ENCODE measurements at places on chromosomes 6 and 20.

GRCh38 chr20:57529160-57529585, 4.2 kb upstream of the CTCFL start:
- DNase-seq, result no peak

DNA sequence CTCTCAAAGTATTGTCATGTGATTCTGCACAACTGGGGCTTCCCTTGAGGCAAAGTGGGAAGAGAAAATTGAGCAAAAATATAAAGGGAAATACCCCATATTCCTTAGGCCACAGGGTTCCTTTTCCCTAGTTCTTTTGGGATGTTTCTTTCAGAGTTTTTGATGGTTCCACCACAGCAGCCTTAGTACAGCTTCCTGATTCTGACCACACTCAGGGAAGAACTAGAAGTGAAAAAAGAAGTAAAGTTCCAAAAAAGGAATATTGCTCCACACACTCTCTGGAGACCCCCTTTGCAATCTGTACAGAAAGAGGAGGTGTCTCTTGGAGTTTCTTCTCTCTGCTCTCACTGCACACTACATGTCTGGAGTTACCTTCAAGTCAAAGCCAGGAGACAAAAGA, 27.9 kb upstream of the HLA-DQA2 start:
- no peak for DNase-seq

DNA sequence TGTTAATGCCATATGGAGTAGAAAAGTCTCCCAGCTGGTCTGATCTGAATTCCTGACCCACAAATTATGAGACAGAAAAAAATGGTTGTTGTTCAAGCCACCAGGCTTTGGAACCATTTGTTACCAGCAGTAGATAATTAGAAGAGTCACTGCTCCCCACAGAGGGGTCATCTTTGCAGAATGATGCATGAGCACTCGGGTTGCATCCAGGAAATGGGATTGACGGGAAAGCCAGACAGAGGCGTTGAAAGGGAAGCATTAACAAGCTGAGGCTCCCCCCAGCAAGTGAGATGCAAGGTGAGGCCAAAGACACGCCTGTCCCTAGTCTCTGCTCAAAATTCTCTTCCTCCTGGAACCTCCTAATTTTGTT, 182.5 kb downstream of the SYNDIG1 start:
- DNase-seq, result no peak

- no peak for DNase-seq
Measured at GRCh38 chr6:44036196-44036595, 91.1 kb downstream of the MRPL14 start.

GRCh38 chr6:408599-409102, 17.1 kb downstream of the IRF4 start:
- DNase-seq, result no peak

- DNase-seq, result no peak
Measured at GRCh38 chr6:87139236-87139635, 16.1 kb upstream of the ZNF292 start.

DNA sequence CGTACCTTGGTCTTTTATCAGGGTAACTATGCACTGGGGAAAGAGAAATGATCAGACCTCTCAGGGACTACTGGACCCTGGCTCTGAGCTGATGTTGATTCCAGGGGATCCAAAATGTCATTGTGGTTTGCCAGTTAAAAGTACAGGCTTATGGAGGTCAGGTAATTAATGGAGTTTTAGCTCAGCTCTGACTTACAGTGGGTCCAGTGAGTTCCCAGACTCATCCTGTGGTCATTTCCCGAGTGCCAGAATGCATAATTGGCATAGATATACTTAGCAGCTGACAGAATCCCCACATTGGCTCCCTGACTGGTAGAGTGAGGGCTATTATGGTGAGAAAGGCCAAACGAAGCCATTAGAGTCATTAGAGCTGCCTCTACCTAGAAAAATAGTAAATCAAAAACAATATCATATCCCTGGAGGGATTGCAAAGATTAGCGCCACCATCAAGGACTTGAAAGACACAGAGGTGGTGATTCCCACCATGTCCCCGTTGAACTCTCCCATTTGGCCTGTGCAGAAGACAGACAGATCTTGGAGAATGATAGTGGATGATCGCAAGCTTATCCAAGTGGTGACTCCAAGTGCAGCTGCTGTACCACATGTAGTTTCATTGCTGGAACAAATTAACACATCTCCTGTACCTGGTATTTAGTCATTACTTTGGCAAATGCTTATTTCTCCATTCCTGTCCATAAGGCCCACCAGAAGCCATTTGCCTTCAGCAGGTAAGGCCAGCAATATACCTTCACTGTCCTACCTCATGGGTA, 152.4 kb downstream of the THBS2 start:
- peak; percentile 10 for DNase-seq

DNA sequence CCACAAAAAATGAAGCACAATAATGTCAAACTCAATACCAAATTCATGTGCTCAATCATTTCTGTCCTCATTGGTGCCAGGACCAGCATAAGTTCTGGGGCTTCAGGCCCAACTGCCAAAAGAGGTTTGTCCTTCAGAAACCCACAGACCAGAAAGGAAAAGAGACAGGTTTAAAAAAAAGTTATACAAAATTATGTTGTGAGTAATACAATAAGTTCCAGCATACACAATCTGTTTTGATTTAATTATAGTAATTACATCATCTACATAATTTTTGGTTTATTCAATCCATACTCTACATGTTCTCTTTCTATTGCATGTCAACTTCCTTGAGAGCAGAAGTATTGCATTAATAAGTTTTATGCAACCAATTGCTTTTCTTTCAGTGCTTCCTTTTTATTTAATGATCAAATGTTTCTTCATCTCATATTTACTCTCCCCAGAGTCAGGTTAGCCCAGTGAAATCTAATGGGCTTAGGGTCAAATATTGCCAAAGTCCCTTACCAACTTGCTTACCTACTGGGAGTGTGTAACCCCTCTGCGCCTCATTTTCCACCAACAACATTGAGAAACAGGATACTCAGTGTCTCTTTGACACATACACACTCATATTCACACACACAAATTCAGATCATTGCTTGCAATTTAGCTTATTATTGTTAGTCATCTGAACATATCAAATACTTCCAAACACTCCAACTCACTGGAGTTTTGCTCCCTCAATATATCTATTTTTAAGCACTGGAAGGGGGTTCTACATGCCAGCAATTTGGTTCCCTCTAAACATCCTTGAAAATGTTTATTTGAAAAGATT, 424.4 kb upstream of the MARCKS start:
- no peak for DNase-seq

GRCh38 chr6:127902933-127903332, 2.1 kb upstream of the THEMIS start:
- no peak for DNase-seq

- DNase-seq, result no peak
Measured at GRCh38 chr6:146914489-146915483, 289.4 kb upstream of the STXBP5 start.

- DNase-seq, result no peak
Measured at GRCh38 chr20:12256806-12257205, 339.1 kb downstream of the BTBD3 start.

- no peak for DNase-seq
Measured at GRCh38 chr6:96762599-96762998, 74.7 kb downstream of the GPR63 start.

DNA sequence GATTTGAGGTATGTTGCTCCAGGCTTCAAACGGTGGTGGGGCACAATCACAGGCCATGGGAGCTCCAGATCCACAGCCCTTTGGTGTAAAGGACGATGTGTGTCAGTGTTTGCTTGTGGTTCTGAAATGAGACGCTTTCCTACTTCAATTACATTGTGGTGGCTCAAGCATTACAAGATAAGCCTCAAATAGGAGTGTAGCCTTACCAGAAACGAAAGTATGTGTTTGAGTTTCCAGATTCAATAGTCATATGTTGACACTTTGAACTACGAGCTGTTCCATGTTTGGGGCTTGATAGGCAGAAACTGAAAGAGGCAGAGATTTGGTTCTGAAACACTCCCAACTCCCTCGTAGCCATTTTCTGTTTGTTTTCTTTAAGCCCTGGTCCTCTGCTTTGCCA, 187.1 kb downstream of the MYLK4 start:
- DNase-seq, result no peak

DNA sequence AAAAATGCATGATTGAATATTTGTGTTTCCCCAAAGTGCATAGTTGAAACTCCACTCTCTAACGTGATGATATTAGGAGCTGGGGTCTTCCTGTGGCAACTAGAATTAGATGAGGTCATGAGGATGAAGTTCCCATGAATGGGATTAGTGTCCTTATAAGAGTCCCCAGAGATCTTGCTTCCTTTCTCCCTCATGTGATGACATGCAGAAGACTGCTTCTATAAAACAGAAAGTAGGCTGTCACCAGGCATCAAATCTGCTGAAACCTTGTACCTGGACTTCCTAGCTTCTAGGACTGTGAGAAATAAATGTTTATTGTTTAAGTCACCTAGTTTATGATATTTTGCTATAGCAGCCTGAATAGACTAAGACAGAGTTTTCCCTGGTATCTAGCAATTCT, 586.5 kb upstream of the EPHA7 start:
- no peak for DNase-seq

- no peak for DNase-seq
Measured at GRCh38 chr6:52538252-52538900, 38.5 kb downstream of the TRAM2 start.

DNA sequence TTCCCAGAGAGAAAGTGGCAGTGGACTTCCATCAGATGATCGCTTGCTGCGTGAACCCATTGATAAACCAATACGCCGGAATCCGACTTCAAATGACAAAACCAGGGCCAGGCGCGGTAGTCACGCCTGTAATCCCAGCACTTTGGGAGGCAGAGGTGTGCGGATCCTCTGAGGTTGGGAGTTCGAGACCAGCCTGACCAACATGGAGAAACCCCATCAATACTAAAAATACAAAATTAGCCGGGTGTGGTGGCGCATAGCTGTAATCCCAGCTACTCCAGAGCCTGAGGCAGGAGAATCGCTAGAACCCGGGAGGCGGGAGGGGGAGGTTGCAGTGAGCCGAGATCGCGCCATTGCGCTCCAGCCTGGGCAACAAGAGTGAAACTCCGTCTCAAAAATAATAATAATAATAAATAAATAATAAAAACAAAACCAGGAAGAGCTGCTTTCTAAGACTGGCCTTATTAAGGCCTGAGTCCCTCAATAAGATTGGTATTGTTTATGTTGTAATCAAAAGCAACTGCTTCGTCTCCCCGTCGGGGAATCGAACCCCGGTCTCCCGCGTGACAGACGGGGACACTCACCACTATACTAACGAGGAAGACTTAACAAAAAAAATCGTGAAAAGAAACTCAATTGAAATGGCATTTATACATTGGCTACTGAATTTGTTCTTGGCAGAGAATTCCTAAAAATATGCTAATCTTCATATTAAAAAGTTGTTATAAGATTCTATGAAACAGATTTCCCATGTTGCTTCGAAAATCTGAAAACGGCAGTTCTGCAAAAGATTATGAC, 110.2 kb upstream of the ZNF184 start:
- no peak for DNase-seq

GRCh38 chr20:17681726-17682102, 328 bp downstream of the RRBP1 start:
- no peak for DNase-seq

- DNase-seq, result no peak
Measured at GRCh38 chr6:122872311-122872710, 83.3 kb downstream of the SMPDL3A start.

DNA sequence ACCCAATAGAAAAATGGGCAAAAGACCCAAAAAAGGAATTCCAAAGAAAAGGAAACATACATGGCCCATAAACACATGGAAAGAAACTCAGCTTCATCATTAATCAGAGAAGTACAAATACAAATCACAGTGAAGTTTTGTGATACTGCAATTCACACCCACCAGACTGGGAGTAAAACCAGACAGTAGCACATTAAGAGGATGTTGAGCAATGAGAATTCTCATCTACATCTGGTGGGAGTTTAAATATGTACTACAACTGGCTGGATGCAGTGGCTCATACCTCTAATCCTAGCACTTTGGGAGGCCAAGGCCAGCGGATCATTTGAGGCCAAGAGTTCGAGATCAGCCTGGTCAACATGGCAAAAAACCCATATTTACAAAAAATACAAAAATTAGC, 125.7 kb upstream of the PHACTR1 start:
- DNase-seq, result no peak

GRCh38 chr6:41430875-41431274, 95.5 kb downstream of the NCR2 start:
- no peak for DNase-seq

DNA sequence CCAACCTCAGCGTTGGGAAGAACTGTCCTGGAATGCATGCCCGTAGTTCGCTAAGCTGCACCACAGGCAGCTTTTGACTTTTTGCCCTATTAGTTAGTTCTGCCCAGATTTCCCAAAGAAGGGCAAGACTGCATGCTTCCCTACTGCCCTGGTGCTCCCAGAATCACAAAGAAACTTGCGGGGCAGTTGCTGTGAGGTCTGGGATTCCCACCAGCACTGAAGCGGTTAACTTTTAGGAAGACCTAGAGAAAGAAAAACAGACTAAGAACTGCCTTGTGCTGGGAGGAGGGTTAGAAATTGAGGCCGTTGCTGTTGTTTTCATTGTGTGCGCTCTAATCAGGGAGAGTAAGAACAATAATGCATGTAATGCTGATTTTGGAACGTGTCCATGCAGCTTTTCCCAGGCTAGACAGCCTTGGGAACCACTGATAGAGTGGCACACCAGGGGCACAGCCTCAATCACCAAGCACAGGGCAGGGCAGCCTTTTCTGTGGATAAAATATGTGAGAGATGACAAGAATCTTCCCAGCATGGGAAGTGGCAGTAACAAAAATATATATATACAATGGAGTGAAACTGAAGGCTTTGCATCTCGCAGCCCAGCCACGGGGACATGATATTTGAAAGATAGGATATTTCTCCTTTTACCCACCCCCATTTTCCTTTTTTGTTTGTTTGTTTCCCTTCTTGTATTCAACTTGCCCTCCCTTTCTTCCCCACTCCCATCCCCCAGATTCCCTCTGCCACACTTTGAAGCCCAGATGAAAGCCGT, 137.7 kb upstream of the HEY2 start:
- peak; percentile 86 for DNase-seq

DNA sequence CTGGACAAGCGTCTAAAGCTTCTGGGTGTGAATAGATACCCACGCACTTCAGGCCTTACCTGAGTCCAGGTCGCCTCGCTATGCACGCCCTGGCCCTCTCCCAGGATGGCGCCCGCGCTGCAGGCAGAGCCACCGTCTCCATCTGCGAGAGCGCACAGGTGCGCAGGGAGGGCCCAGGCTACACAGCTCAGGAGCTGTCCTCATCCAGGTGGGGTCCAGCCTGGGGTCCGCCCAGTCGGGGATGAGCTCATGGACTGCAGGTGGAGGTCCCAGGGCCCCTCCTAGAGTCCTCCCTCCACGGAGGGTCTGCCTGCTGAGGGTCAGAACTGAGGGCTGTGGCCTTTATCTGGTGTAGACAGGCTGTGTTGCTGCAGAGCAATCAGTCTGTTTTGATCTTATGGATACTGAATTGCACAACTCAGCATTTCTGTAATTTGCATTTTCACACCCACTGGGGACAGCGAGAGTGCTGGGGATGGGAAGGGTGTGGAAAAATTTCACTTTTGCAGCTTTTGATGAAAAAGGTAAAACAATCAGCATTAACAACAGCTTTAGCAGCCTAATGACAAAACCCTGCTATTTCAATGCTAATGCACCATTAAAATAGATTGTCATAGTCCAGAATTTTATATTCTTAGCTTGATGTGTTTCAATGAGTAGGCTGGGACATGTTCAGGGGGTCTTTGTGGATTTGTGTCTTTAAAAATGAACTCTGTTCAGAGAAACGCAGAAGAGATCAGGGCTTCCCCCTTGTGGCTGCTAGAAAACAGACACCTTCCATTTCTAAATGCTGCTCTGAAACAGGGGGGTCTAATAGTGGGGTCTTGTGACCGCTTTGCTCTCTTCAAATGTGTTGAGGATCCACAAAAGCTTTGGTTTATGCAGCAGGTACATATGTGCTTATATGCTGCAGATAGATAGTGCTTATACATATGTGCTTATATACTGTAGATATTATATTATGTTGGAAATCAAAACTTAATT, 77.8 kb upstream of the PHACTR3 start:
- no peak for DNase-seq

Measured in osteocyte (in vitro differentiated cells).